ENCODE measurements at places on chromosomes 6 and 20. TPM values are rescaled to one million over a fixed set of nuclear protein-coding genes. Genes with fewer than 3 reads are reported as not detected.

- DNase-seq = no peak
Measured at GRCh38 chr20:51628533-51629398, 86.2 kb upstream of the NFATC2 start.

GRCh38 chr6:20440296-20440695, 38.6 kb downstream of the E2F3 start:
- no peak for DNase-seq

- no peak for DNase-seq
Measured at GRCh38 chr6:79818471-79818870, 128.9 kb downstream of the ELOVL4 start.

DNA sequence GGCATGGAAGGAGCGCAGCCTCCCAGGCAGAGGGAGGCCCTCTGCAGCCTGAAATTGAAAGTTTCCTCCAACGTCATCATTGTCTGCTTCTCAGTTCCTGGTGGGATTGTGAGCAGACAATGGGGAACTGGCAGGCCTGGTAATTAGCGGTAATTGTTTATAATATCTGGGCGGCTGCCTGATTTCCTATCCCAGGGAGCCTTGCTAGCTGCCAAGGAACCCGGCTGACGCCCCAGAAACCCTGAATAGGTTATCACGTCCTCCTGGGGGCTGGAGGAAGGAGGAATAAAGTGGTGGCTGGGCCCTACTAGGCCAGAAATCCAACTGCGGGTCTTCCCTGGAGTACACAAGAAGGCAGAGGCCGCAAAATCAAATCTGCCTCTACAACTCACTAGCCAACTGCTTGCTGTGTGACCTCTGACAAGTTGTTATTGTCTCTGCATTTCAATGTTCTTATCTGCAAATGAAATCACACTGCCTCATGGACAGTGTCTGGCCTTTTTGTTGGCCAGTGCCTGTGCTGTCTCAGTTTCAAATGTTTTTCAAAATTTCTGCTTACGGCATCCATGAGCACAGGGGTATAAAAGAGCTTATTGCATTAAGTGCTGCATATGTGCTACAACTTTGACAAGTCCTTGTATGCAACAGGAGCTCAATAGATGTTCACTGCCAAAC, 16.9 kb downstream of the KCNK15 start:
- no peak for DNase-seq

DNA sequence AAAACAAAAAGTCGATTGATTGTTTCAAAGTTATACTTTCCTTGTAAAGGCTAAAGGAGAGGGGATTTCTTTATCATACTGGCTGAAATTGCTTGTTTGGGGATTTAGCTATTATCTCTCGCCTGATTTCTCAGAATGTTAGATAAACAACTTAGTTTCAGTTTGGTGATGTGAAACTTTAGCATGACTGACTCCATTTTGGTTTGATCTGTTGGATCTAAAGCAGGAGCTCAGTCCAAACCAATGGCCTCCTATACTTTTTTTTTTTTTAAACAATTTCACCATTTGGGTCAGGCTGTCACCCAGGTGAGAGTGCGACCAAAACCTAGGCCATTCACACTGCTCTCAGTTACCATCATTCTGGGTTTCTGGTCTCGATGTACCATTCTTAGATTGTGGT, 45.4 kb upstream of the SLC16A10 start:
- DNase-seq = no peak

DNA sequence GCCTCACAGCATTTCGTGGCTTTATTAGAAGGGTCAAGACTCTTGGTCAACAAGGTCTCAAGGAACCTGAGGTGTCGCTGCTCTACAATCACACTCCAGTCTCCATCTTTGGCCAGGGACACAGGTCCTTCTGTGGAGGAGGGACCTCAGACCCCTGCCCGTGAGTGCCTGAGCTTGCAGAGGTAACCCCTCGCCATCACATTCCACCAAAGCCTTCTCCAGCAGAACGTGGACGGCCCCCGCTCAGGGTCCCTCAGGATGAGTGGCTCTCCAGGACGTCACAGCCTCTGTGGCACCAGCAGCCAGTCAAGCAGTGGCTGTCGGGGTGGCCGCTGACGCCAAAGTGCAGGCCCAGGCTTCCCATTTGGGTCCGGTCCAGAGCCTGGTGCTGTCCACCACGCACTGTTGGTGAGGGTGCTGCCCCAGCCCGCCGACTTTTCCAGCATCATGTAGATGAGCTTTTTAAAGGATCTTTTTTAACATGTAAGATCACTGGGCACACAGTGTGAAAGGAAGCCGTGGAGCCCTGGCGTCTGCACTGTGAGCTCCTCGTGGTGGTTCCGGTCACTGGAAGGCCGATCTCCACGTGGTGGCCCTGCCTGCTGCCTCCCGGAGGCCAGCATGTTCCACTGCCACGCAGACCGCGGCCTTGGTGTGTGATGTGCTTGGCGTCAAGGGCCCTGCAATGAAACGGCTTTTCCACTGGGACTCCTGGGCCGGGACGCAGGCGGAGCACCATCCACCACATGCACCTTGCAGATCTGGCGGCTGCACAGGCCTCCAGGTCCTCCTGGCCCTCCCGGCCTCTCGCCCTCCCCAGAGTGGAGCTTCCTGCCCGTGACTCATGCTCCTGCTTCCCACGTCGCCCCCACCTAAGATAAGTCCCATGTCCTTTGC, 8.3 kb upstream of the KIF25 start:
- no peak for DNase-seq

- no peak for DNase-seq
Measured at GRCh38 chr6:15620611-15621010, 42.2 kb downstream of the DTNBP1 start.

SOBP gene
- 1.3 TPM for total RNA-seq

All from B cell (primary cell).